Fibroblast of skin of back (primary cell): ENCODE measurements at places on chromosomes 16 and 17.

DNA sequence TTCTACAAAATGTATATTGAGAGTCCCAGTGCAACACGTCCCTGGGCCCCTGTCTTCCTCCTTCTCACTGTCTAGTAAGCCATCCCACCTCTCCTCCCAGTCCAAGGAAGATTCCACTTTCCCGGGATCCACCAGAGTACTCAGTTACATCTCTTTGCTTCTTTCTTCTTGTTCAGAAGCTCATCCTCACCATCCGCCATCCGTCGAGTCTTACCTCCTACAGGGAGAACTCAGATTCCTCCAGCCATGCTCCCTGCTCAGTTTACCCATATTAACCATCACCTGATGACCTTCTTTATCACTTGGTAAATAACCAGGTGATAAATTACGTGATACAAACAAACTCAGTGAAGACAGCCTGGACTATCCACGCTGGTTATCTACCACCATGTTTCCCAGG, 57.1 kb downstream of the CYTH1 start:
- no peak for DNase-seq

DNA sequence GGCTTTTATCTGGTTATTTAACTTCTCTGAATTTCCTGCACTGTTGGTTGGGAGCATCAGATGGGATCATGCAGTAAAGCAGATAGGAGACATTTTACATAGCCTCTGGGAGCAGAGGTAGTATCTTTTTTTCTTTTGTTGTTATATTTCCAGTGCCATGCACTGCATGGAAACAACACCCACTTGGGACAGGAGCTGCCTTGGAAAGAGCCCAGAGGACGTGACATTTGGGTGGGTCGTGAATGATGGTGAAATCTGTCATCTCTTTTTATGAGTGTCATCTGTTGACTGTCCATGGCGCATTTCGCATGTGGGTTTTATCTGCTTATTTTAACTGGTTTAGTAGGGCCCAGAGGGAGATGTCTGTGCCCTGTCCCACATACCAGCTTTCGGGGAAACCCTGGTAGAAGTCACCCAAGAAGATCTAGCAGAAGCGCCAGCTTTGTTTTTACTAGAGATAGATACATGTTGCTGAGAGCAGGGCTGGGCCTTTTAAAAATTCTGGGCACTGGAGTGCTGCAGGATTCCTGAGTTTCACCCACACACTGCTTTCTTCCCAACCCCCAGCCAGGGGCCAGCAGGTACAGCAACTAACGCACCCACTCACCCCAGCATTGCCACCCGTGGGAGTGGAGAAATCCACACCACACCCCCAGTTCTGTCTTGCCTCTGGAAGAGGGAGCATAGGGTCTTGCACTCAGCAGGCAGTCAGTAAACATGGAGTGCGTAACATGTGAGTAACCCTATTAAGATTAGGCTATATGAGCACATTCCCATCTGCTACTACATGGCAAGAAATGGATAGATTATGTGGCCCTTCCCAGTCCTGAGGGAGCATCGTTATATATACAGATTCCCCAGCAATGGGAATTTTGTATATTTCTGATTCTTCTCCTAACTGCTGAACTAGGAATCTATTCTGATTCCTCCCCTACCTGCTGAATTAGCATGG, 8.4 kb upstream of the TERF2 start:
- no peak for DNase-seq

DNA sequence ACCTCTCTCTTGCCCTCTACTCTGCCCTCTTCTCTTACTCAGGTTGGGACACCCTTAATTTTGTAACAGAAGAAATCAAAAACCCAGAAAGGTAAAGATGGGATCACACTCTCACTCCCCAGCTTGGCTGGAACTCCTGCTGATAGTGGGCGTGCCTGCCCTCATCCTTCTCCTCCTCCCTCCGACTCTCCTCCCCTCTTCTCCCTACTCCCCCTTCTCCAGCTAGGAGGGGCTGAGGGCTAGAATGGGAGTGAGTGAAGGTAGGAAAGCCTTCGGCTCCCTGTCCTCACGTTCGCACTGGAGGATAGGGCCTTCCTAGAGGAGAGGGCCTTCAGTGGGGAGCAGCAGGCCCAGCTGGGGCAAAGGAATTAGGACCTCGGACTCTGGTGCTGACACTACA, 20.3 kb downstream of the SLC7A6OS start:
- no peak for DNase-seq

GRCh38 chr17:4739122-4740024, at the start of the genes CXCL16 and ZMYND15:
Gene CXCL16, minus strand, starts transcription at chr17:4739928. Its CDS starts 589 bp downstream, at chr17:4739339.
Gene ZMYND15, plus strand, starts transcription at chr17:4739833. Its CDS starts 716 bp downstream, at chr17:4740549.
- DNase-seq, result peak; percentile 25
